ENCODE measurements at places on chromosomes 7 and 10.

DNA sequence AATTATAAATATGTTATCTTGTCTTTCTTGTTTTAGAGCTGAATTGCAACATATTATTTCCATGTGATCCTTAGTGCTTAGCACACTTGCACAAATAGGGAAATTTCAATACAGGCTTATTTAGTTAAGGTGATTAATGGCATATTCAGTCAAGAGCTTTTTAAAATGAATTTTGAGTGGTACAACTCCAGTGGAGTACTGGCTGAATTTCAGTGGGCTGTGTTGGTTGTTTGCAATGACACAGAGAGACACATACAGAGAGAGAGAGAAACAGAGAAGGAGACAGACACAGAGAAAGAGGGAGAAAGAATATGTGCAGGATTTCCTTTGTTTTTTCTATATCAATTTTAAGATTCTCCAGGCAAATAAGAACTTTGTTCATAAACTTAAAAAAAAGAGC, 766.9 kb downstream of the DNAJB9 start:
- DNase-seq = no peak

GRCh38 chr10:76492678-76493472, 1061.5 kb downstream of the LRMDA start:
- no peak for DNase-seq

DNA sequence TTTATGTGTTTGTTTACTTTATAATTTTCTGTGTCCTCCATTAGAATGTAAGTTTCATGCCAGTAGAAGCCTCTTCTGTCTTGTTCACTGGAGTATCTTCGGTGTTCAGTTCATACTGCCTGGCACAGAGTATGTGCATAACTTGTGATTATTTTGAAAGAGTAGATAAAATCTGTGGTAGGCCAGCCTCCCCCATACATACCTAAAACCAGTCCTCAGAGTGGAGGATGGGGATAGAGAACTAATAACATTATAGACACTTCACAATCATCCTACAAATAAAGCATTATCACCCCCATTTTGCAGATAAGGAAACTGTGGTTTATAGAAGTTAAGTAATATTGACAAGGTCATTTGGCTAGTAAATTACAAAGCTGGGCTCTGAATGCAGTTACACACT, 28.0 kb downstream of the VIM start:
- DNase-seq = no peak

DNA sequence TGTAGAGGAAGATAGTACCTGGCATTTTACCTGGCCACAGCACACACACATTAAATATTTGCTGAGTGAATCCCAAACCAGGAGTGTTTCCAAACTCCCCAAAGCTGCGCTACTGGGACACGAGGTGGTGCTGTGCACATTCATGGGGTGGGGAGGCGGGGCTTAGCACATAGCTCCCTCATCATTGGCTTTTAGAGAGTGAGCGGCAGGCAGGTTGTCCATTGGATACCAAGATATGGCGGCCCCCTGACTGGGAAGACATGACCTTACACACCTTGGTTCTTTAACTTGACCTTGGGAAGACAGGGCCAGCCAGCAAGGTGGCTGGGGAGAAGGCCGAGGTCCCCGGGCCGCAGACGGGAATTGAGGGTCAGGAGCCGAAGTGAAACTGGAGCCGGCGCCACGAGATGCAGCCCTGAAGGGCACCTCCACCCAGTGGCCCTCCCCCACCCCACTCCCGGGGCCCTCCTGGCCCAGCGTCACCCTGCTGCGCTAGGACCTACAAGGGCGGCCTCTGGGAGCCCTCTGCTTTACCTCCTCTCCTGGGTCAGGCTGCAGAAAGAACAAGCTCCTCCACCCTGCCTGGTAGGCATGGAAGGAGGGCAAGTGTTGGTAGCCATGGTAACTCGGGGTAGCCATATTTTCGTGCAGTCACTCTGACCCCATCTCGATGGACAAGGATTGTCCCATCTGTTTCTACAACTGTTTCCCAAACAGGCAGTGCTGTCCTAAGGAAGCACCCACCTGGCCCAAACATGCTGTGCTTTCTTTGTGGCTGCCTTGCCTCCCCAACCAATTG, 24.0 kb downstream of the TMEM176A start:
- no peak for DNase-seq

DNA sequence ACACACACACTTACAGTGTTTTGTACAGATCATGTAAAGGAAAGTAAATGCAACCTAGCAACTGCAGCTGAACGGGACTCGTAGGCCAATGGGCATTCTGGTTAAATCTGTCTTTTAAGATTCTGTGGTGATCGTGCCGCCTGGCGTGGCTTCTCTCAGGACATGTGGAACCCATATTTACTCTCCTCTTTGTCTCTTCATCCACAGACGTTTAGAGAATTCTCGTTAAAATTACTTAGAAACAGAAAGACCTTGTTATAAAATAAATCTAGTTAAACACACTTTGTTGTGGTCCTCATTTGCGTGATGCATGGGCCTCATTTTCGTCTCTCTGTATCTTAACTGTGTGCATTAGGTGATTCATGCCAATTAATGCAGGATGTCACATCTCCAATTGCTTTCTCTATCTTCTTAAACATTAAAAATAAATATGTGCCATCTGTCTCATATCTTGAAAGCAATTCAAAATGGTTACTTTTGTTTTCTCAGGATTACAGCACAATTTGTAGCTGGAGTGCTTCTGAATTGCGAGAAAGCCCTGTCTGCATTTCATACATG, 11.5 kb downstream of the KLF6 start:
- no peak for DNase-seq

DNA sequence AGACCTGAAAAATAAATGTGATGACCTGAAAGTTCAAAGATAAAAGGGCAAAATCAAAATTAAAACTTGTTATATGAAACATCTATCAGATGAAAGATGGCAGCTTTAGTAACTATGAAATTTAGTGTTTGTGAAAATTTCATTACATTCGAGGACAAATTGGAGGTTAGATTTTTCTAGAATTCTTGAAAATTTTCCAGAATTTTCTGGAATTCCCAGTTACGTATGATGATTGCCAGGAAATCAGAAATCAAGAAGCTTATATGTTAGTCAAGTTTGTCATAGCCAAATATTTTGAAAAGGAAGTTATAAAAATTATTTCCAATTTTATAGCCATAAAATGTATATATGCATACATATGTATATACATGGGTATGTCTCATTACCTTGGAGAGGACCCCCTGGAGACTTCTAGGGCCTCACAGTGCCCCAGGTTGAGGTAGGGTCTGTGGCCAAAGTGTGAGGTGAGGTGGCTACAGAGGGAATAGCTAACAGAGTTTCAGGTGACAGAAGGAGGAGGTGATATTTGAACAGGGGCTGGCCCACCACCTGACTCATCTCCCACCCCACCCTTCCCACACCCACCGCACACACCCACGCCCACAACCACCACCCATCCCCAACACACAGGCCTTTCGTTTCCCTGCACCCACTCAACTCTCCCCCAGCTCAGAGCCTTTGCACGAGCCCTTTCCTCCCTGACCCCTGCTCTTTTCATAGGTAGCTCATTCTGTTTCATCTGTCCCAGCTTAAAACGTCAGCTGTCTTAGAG, 21.5 kb downstream of the C10orf105 start:
- no peak for DNase-seq

DNA sequence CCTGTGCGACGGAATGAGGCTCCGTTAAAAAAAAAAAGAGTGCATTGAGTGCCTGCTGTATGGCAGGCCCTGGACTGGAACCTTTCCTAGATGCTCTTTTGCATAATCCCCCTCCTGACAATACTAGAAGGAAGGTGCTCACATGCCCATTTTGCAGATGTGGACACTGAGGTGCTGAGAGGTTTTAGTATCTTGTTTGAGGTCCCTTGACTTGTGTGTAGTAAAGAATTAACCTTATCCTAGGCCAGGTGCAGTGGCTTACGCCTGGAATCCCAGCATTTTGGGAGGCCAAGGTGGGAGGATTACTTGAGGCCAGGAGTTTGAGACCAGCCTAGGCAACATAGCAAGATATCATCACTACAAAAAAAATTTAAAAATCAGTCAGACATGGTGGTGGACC, 46.6 kb downstream of the TMEM130 start:
- no peak for DNase-seq

DNA sequence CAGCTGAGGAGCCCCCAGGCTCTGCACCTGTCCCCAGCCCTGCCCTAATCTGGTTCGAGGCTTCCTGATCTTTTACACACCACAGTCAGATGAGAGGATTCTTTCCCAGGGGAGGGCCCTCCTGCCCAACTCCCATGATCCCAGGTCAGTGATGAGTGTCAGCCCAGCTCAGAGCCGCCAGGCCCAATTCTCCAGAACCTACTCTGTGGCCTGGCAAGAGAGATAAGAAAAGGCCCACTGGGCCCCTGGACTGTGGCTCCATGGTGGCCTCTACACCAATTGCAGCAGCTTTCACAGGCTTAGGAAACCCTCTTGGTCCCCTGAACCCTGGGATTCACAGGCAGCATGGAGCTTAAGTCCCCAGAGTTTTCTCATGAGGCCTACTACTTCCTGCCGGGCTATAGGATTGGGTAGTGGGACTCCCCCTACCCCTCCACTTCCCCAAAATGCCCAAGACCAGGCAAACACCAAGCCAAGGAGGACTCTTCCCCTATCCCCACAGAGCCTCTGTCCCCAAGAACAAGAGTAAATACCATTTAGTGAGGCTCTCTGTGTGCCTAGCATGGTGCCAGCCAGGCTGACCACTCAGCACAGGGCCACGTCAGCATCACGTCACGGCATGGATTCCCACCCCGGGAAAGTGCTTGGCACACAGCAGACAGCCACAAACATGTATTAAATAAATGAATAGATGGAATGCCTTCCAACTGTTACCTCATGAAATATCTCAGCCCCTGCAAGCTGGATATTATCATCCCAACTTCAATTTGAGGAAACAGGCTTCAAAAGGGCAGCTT, 100.0 kb downstream of the GRID1 start:
- no peak for DNase-seq

DNA sequence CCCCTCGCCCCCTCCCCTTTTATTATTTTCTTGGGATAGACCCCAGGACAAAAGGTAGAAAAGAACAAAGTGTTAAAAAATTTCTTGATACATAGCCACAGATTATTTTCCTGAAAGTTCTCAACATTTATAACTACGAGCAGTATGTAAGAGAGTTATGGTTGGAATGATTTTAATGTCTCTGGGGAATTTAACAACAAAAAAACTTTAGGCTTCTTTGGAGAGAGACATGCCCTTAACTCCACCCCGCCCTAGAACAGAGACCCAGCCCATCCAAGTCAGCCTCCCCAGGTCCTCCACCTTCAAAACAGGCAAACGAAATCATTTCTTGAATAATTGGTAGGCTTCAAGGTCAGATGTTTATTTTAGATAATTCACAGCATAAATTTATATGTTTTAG, 97.1 kb downstream of the TCF7L2 start:
- DNase-seq = no peak

- no peak for DNase-seq
These were observed 30.1 kb upstream of the RBM20 start for GRCh38 chr10:110613996-110614495.

DNA sequence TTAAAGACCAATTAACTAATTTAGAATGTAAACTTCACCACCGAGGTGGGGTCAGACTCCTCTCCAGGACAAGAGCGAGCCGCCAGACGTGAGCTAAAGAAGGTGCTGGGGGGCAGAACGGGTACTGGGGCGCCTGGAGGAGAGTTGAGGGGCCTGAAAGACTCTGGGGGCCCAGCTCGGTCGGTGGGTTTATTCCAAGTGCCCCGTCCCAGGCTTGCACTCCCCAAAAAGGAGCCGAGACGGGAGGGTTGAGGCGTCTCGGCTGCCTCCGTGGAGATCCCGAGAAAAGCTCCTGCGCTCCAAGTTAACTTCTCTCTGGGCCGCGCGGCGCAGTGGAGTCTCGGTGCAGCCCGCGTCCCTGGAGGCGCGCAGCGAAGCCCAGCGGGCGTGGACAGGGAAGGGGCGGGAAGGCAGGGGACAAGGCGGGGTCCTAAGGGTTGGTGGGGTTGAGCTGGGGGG, 553.3 kb downstream of the TFEC start:
- DNase-seq = no peak

DNA sequence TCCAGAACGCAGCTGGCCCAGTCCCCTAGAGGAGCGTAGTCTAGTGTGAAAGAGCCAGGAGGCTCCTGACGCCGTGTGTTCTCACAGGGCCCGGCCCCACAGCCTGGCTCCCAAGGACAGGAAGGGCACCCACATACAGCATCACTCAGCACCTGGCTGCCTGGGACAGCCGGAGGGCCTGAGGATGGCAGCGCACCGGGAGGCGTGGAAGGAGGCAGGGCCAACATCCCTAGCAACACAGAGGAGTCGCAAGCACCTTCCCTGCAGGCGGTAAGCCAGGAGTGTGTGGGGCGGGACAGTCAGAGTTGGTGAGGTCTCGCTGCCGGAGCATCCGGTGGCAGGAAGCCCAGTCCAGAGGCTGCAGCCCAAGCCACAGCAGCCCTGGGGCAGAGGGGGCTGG, 125.8 kb downstream of the MAD1L1 start:
- DNase-seq = no peak

- DNase-seq = no peak
These were observed 93.1 kb upstream of the PDE1C start for GRCh38 chr7:32163141-32163806.

- no peak for DNase-seq
These were observed 1.9 kb downstream of the SLC29A4 start for GRCh38 chr7:5284304-5285281.

- no peak for DNase-seq
These were observed 10.9 kb upstream of the GDF2 start for GRCh38 chr10:47311193-47311931.

DNA sequence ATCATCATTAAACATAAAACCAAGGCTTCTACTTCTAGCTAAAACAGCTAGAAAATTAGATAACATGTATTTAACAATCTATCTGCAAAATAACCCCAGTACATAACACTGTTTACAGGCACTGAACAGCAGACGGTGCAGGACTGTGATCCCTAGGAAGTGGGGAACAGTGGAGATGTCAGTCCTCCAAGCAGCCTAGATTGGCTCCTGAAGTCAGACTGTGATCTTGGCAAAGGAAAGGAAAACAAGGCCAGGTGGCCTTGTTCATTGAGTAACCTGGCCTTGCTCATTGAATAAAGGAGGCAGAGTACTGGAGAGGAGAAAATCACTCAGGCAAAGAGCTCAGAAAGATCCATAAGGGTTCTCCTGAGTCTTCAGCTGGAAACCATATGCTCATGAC, 77.7 kb upstream of the DIP2C start:
- DNase-seq = no peak

DNA sequence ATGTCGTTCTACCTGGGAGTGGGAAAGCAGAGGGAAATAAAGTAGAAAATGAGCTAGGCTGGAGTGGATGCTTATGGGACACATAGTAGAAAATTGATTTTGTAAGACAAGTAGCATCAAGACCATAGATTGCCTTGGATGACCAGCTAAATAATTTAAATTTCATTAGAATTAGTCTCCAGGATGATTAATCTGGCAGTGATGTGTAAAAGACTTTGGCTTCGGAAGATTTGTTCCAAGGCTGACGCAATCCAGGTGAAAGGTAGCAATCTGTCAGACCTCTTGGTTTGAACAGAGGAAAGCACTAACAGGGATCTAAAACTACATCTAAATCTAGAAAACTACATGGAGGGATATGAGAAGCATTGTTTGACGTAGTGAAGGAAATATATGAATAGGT, 236.5 kb downstream of the ARL4A start:
- no peak for DNase-seq

GRCh38 chr7:142024547-142024946, 28.9 kb downstream of the MGAM start:
- DNase-seq = no peak

GRCh38 chr7:46486256-46487206, 565.5 kb upstream of the IGFBP3 start:
- no peak for DNase-seq

Measured in hippocampal formation (tissue), 2 donors.